ENCODE measurements at places on chromosomes 16 and 17.

GRCh38 chr17:9237661-9238301 lies 216.5 kb downstream of the NTN1 start:
- no peak for DNase-seq

GRCh38 chr17:34409352-34409751 lies 46.3 kb upstream of the CCL1 start:
- no peak for DNase-seq

GRCh38 chr16:20225228-20225733 lies 102.0 kb downstream of the GP2 start:
- DNase-seq = no peak

DNA sequence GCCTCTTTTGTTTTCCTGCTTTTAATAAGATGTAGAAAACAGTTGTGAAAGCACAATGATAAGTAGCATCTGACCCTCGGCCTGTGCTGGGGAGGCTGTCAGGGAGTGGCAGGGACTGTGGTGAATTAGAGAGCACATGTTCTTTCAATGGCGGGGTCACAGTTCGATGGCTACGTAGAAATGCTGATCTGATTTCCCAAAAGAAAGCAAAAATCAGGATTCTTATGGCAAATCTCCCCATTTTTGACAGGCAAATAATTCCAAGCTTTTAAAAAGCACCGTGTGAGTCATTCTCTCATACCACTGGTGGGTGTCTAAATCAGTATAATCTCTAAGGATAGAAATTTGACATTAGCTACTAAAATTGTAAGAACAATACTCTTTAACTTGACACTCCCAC lies 4.2 kb upstream of the MAPK7 start:
- no peak for DNase-seq

GRCh38 chr17:8518326-8518725 lies 82.6 kb downstream of the NDEL1 start:
- DNase-seq = no peak

DNA sequence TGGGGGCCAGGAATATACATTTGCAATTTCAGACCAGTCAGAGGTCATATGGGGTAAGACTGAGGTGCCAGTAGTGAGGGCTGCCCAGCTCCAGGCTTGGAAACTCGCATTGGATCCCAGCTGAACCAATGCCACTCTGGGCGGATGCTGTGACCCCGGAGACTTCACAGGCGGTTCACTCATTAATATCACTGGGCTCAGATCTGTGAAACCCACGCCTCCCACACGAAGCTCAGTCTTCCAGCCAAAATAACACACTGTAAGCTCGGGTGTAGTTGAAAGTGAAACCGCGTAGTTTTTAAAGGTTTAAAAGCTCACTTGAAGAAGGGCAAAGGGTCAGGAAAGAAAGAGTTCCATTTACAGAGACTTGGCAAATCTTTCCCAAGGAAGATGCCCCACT lies 254.8 kb downstream of the FOXL1 start:
- no peak for DNase-seq

- DNase-seq = no peak
These were observed 5.8 kb downstream of the FBXO47 start for GRCh38 chr17:38961413-38961812.

GRCh38 chr17:72501404-72502370 lies 380.9 kb downstream of the SOX9 start:
- no peak for DNase-seq

GRCh38 chr16:19094542-19095365 lies 19.0 kb upstream of the ITPRIPL2 start:
- no peak for DNase-seq

- DNase-seq = peak; percentile 59
These were observed 173.6 kb downstream of the IRF8 start for GRCh38 chr16:86072328-86073102.

DNA sequence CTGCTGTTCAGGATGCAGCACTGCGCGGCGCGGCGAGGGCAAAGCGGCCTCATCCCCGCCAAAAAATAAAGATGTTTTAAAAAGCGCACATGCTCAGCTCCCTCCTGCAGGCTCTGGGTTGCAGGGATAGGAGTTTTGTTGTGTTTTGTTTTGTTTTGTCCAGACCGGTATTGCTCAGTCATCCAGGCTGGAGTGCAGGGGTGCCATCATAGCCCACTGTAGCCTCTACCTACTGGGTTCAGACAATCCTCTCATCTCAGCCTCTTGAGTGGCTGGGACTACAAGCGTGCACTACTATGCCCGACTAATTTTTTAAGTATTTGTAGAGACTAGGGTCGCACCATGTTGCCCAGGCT lies 636 bp downstream of the WWOX start:
- no peak for DNase-seq

GRCh38 chr17:72711521-72712310 lies 380.8 kb downstream of the SLC39A11 start:
- no peak for DNase-seq

DNA sequence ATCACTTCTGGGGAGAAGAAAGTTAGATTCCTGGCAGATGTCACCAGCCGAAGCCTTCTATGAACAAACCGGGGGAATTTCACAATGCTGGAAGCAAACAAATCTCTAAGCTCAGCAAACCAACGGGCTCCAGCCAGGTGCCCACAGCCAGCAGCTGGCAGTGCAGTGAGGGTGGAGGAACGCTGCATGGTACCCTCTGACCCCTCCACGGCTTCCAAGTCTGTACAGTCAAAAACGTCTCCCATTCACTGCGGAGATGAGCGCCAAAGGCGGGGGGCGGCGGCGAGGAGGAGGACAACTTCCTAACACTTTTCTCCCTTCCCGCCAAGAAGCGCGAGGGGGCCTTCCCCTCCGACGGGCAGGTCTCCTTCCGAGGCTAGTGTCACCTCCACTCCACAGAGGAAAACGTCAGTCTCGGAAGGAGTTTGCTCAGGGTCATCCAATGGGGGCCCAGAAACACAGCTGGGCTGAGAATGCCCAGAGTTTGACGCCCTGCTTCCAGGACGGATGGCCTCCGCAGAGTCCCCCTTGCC lies 924 bp downstream of the ZNF598 start:
- peak; percentile 59 for DNase-seq

GRCh38 chr17:26963163-26963503 lies 330.8 kb upstream of the WSB1 start:
- no peak for DNase-seq

DNA sequence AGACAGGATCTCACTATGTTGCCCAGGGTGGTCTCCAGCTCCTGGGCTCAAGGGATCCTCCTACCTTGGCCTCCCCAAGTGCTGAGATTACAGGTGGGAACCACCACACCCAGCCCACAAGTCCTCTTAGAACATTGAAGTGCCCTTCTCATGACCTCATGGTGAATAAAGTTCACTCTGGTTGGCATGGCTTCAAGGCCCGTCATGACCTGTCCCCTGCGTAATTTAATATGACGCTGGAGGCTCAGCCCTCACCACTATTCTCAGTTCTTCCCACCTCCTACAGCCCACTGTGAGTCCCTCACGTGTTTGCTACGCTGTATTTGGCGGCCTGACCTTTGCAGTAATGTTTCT lies 1.9 kb downstream of the ENDOV start:
- DNase-seq = no peak

GRCh38 chr17:55661256-55661758 lies 61.4 kb downstream of the TMEM100 start:
- DNase-seq = no peak

GRCh38 chr16:81445966-81446906 lies 1.6 kb downstream of the CMIP start:
- DNase-seq = peak; percentile 61

- peak; percentile 53 for DNase-seq
These were observed 2.8 kb upstream of the MEAK7 start for GRCh38 chr16:84507011-84507982.

GRCh38 chr16:68251832-68252231 lies 6.7 kb downstream of the PLA2G15 start:
- no peak for DNase-seq

DNA sequence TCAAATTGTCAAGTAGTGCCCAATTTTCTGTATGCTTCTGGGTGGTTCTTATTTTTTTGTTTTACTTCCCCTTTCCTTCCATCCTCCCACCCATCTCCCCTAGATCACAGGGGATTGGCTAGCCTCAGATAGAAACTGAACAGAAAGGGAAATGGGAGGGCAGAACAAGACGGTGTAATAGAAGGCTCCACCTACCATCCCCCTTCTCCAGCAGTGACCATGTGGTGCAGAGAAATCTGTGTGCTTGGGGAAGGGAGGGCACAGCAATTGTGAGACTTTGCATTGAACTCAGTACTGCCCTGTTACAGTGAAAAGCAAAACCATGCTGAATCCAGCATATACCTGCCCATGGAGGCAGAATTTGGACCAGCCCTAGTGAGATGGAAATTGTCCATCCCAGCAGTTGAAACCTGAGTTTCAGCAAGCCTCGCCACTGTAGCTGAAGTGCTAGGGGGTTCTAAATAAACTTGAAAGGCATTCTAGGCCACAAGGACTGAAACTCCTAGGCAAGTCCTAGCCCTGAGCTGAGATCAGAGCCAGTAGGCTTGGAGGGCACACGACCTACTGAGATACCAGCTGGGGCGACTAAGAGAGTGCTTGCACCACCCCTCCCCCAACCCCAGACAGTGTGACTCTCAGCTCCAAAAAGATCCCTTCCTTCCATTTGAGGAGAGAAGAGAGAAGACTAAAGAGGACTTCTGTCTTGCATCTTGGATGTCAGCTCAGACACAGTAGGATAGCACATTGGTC lies 5.2 kb downstream of the SLFN11 start:
- peak; percentile 64 for DNase-seq

- peak; percentile 82 for DNase-seq
These were observed 3.7 kb upstream of the CNP start for GRCh38 chr17:41962768-41963434.

GRCh38 chr16:81632392-81633146 lies 146.5 kb upstream of the PLCG2 start:
- peak; percentile 86 for DNase-seq

GRCh38 chr16:17643935-17644334 lies 173.2 kb upstream of the XYLT1 start:
- DNase-seq = no peak

DNA sequence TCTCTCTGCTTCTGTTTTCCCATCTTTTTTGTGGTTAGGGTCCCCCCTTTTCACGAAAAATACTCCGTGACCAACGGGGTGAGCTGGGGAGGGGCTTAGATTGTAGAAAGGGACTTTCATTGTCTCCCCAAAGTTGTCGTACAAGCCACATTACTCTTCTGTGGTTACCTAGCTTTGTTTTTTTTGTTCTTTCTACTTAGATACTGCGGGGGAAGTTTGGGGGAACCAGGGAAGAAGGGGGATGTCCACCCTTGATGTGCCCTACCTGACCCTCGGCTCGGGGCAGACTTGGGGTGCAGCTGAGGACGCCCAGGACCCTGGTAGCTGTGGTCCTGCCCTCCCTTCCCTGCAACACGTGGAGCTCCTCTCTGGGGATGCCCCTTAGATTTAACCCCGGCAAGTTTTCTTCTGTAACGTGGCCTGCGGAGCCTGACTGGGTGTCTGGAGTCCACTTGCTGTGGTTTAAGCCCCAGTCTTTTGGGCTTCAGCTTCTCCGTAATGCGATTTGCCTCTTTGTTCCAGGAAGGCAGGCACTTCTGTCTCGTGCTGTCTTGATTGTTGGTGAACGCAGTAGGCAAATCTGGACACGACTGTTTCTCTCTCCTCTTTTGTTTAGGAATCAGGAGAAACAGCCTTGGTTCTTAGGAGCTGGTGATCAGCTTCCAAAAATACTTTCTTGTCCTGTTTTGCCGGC lies 892 bp downstream of the ABCC1 start:
- DNase-seq = peak; percentile 39

DNA sequence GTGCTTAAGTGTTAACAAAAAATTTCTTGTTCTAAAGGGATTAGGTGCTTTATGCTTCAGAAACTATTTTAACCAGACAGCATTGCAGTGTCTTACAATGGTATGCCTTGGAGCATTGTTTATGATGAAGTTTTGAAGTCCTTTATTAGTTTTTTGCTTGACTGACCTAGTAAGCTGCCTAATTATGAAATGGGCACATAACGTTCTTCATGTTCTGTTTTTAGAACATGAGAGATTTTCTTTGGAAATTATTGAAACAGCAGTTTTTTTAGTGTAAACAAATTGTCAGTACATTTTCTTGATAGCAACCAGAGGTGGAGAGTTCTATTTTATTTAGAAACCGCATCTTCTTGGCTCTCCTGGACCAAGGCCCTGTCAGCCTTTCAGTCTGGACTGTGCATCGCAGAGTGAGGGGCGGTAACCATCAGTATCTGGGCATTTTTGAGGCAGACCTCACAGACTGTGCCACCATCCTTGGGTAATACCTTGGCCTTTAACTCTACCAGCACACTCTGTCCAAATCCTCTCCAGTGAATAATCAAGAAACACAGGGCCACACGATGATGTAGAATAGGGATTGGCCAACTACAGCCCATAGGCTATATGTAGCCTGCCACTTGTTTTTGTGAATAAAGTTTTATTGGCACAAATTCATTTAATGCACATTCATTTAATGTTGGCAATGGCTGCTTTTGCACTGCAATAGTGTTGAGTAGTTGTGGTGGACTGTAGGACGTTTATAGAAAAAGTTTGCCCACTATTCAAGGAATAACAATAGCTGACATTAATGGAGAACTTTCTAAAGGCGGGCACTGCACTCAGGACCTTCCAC lies 81.1 kb downstream of the VPS35L start:
- no peak for DNase-seq

DNA sequence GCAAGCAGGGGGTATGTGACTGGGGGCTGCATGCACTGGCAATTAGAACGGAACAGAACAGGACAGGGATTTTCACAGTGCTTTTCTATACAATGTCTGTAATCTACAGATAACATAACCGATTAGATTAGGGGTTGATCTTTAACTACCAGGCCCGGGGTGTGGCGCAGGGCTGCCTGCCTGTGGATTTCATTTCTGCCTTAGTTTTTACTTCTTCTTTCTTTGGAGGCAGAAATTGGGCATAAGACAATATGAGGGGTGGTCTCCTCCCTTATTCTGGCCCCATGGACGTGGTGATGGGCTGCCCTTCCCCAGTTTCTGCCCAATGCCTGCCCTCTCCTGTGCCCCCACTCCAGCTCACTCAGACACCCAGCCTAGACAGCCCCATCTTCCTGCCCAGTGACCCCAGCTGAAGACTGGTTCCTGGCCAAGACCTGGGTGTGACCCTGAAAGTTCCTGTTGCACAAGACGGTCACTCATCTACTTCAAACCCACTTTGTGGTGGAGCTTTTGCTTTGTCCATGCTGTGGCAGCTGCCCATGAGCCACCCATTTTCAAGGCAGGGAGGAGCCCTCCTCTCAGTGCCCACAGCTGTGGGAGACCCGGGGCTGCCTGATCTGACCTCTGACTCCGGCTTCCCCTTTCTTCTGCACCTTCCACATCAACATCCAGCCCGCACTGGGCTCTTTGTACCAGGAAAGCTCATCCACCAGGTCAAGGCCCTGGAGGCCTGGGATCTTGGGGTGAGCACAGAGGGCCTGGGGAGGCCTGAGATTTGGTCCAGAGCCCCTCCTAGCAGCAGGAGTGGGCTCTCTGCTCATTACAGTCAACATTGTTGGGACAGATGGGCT lies 18.6 kb downstream of the ALOX12B start:
- DNase-seq = no peak

- no peak for DNase-seq
These were observed 162.8 kb downstream of the BCAS3 start for GRCh38 chr17:60840456-60840855.

- no peak for DNase-seq
These were observed 1418.8 kb downstream of the CDH11 start for GRCh38 chr16:63702981-63703590.

- peak; percentile 68 for DNase-seq
These were observed 885 bp downstream of the ZNF207 start for GRCh38 chr17:32350666-32351418.

Data from activated CD8-positive, alpha-beta T cell treated with anti-CD3 and anti-CD28 coated beads, Interleukin-2, amount 10 ng/mL, durations not matched to agents 7 days and 5 days (primary cell).